ENCODE measurements at places on chromosomes 1 and 21. TPM values are rescaled to one million over a fixed set of nuclear protein-coding genes. Genes with fewer than 3 reads are reported as not detected.

CYP4X1 gene
- total RNA-seq: 0.07 TPM

DNM3 gene
- not detected for total RNA-seq

RUNX1 gene
- total RNA-seq: 4.4 TPM

WNT2B gene
- total RNA-seq: 0.11 TPM

ZMPSTE24 gene
- total RNA-seq: 43.1 TPM

SHISA4 gene
- 0.24 TPM for total RNA-seq

TSPAN1 gene
- total RNA-seq: 1.2 TPM

DENND2C gene
- 0.25 TPM for total RNA-seq

AADACL4 gene
- not detected for total RNA-seq

DNA sequence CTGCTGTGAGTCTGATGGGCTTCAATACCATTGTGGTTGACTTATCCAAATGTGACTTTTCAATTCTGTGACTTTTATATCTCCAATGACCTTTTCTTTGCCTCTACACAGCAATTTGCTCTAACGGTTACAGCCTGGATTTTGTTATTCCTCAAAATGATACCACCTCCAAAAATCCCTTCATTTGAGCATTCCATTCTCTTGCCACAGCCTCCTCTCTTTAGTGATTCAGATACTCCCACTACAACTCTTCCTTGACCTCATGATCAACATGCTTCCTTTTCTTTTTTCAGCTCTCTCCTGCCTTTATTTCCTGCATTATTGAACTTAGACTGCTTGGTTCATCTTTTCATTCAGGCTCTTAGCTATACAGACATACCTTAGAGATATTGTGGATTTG is 16.6 kb upstream of the IL19 start:
- DNase-seq: no peak

- DNase-seq: no peak
Observed at GRCh38 chr1:93036672-93037071, 42.4 kb upstream of the MTF2 start.

DNA sequence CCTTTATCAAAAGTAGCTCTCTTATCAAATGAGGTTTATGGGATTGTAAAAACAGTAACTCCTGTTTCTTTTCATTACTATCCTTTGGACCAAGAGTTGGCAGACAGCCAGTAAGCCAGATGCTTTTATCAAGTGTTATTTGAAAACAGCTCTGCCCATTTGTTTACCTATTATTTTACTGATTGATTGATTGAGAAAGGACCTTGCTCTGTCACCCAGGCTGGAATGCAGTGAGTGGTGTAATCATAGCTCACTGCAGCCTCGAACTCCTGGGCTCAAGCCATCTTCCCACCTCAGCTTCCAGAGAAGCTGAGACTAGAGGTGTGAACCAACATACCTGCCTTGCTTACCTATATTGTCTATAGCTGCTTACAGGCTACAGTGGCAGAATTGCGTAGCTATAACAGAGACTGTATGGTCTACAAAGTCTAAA is 3.6 kb downstream of the PRKAB2 start:
- peak; percentile 87 for DNase-seq

GRCh38 chr1:195439661-195440060 is 1168.6 kb downstream of the KCNT2 start:
- DNase-seq: no peak

GRCh38 chr1:3231245-3231644 is 162.2 kb downstream of the PRDM16 start:
- no peak for DNase-seq

DNA sequence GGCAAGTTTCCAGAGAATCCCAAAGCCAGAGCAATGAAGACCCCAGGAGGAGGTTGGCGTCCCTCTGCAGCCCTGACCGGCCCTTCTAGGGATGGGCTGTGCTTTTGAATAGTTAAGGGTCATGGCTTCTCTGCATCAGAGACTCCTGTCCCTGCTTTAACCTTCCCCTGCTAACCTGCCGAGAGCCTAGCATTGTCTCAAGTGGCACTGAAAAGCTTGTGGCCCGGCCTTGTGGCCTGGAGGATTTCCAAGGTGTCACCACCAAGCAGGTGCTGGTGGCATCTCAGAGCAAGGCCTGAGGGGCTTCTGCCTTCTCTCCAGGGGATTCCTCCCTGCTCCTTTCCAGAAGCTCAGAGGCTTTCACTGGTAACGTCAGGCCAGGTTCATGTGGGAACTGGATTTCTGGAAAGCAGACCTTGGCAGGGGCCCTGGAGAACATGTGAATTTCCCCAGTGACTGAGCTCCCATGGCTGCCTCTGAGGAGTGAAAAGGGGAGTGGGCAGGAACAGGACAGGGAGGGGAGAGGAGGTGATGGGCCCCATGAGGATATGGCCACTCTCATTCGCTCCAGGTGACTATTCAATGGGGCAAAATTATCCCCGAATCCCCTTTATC is 409.9 kb downstream of the PTPRU start:
- DNase-seq: no peak

DNA sequence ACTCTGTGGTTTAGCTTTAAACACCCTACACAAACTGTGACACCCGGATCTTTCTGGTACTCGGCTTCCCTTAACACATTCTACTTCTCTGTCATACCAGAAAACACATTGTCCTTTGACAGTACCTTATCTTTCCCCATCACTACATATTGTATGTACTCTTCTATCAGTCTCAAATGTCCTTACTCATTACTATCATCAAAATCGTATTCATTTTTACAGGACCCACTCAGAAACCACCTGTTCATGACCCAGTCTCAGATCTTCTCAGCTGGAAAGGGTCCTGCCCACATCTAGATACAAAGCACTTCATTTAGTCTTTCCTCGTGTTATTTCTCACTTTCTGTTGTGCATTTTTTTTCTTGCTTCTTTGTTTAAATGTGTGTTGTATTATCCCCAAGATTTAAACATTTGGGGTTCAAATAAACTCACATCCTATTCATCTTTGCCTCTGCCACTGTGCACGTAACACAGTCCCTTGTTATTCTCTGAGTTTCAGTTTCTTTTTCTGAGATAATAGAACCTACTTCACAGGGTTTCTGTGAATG is 27.7 kb downstream of the CD34 start:
- DNase-seq: no peak

DNA sequence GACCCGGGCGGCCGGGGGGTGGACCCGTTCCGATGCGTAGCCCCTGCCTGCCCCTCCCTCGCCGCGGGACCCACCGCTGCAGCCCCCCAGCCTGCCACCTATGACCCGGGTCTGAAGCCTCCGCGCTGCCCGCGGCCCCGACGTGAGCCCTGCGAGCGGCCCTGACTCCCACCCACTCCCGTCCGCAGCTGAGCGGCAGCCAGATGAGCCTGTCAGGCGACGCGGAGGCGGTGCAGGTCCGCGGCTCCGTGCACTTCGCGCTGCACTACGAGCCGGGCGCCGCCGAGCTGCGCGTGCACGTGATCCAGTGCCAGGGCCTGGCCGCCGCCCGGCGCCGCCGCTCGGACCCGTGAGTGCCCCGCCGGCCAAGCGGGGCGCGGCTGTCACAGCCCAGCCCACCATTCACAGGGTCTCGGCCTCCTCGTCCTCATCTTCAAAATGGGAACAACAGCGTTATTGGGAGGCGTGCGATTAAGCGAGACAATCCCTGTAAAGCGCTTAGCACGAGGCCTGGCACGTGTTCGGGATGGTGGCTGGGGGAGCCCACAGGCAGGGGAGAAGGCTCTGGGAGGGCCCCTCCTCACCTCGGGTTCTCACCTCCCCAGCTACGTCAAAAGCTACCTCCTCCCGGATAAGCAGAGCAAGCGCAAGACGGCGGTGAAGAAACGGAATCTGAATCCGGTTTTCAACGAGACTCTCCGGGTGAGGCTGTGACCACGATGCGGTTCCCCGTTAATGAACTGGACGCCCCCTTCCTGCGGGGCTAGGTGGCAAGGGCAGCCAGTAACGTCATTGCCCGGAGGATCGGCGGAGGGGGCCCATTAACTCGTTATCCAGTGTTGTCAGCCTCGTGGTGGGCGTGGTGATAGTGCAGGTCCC is 8.2 kb downstream of the SYTL1 start:
- DNase-seq: no peak

GRCh38 chr1:173917149-173917548 is at the start of gene SERPINC1:
TSS of gene SERPINC1 (minus strand) at chr1:173917327. CDS start at chr1:173917259, 68 bp downstream.
- DNase-seq: peak; percentile 72

DNA sequence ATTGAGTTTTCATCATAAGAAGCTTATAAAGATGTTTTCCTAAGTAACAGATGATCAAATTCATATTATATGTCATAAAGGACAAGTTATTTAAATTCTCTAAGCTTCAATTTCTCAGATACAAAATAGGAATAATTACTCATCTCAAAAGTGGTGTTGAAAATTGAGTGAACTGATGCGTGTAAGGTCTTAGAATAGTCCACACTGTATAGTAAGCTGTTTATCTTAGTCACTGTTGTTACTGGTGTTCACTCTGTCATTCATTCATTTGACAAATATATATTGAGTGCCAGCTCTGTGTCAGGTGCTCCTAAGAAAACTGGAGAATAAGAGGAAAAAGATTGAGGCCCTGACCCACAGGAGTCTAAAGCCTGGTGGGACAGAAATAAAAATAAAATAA is 186.3 kb upstream of the BRINP3 start:
- no peak for DNase-seq

DNA sequence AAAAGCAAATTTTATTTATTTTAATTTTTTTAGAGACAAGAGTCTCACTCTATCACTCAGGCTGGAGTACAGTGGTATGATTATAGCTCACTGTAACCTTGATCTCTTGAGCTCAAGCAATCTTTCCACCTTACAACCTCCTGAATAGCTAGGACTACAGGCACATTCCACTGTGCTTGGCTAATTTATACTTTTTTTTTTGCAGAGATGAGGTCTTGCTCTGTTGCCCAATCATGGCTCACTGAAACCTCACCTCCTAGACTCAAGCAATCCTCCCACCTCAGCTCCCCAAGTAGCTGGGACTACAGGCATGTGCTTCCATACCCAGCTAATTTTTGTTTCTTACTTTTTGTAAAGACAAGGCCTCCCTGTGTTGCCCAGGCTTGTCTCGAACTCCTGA is 49.5 kb downstream of the DR1 start:
- DNase-seq: peak; percentile 84

DNA sequence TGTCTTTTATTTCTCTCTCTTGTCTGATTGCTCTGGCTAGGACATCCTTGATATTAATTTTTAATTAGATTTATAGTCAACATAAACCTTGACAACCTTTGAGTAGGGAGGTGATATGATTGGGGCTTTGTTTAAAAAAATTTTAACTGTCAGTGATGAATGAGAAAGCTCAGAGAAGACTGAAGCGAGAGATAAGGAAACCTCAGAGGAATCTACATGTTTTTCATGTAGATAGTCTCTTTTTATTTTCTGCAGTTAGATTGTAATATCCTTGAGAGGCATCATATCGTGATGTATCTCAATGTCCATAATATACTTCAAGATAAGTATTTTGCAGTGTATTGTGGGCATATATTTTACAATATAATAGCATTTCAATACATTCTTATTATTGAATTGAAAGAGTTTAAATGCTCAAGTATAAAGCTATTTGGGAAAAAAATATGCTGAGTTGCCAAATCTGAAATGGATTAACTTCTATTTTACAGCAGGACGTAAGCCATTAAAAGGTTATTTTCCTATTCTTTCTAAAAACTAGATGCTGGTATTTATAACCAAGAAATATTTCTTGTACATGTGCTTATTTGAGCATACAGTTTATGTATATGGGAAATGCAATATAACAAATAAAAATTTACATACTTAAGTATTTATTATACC is 802.4 kb upstream of the ADGRL4 start:
- DNase-seq: no peak

DNA sequence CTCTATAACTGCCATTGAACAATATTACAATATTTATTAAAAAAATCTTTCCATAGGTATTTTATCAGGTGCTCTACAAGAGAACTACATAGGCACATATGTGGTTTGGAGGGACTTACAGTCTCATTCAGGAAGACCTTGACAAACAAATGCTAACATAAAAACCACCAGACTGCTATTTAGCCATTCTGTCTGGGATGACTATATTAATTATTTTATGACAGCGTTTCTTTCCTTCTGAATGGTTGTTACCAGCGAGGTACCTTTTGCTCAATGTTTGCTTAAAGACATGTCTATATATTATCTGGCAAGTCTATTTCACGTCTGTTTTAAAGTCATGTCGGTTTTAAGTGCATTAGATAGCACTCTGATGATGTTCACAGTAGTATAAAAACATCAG is 69.7 kb downstream of the RUNX1 start:
- DNase-seq: no peak

DNA sequence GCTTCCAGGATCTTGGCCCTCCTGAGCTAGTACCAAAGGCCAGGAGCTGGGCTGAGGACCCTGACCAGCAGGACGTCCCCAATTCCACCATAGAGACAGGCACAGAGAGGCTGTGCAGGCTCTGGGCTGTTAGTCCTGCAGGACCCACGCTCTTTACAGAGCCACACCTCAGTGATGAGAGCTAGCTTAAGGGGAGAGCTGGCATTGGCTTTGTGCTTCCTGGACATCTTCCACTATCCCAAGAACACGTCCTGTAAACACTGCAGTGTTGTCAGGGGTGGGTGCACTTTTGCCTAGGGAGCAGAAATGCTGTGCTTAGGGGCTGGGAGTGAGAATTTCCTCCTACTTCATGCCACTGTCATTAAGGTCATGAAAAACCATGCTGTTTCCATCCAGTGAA is 91.7 kb upstream of the EDN2 start:
- no peak for DNase-seq

DNA sequence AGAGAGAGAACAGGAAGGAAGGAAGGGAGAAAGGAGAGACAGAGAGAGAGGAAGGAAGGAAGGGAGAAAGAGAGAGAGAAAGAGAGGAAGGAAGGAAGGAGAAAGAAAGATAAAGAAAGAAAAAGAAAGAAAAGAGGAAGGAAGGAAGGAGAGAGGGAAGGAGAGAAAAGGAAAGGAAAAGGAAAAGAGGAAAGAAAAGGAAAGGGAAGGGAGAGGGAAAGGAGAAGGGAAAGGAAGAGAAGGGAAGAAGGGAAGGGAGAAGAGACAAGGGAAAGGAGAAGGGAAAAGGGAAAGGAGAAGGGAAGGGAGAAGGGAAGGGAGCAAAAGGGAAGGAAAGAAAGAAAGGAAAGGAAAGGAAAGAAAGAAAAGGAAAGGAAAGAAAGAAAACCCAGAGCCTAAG is 404.6 kb downstream of the DISC1 start:
- no peak for DNase-seq

DNA sequence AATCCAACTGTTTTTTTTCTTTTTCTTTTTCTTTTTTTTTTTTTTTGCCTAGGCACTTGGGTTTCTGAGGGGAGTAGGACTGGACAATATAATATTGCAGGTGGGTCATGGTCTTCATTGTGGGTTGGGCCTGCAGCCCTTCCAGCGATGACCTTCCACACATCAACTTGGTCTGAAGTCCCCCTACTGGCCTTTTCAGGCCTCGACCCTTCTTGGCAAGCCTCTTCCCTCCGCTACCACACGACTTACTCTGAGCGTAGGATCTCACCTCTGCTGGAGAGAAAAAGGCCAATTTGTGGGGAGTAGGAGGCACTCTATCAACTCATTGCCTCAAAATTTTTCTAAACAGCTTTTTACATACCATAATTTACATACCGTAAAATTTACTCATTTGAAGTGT is 51.1 kb upstream of the GRIK3 start:
- DNase-seq: peak; percentile 9

- peak; percentile 42 for DNase-seq
Observed at GRCh38 chr1:15323351-15323988, 76.4 kb downstream of the FHAD1 start.

Measured in HepG2 (cell line).